ENCODE measurements at places on chromosomes 3 and 15.

GRCh38 chr3:186241910-186242821, 119.9 kb downstream of the DGKG start:
- DNase-seq, result peak; percentile 64

DNA sequence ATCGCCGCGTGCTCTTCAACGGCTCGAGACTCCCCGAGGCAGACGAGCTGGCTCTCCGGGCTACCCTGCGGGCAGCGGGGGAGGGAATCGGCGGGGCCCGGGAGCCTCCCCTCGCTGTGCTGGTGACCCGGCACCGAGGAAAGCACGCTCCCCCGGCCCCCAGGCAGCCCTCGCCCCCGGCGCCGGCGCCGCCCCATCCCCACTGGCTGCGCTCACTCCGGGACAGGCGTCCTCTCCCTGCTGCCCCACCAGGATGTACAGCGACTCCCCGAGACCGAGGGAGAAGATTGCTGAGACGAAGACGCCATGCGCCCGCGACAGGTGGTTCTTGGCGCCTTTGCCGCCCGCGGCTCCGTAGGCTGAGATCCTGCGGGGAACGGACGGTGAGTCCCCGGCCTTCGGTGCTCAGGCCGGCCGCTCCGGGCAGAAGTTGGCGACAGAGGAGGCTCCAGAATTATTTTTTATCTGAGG, 1.7 kb downstream of the LTK start:
- no peak for DNase-seq

DNA sequence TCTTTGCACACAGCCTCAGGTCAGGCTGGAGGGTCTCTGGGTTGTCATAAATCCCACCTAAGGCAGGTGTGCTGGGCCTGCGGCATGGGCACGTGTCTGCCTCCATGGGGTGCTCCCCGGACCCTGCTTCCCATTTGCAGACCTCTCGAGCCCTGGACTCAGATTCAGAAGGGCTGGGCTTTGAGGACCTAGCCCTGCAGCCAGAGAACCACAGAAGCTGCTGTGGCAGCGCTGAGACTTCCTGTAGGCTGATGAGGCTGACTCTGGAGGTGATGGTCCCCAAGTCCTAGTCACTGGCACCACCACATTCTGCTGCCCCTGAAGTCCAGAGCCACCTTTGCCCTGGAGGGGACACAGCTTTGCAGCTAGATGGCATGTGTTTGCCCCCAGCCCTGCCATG, 156.4 kb downstream of the LRRC28 start:
- no peak for DNase-seq

DNA sequence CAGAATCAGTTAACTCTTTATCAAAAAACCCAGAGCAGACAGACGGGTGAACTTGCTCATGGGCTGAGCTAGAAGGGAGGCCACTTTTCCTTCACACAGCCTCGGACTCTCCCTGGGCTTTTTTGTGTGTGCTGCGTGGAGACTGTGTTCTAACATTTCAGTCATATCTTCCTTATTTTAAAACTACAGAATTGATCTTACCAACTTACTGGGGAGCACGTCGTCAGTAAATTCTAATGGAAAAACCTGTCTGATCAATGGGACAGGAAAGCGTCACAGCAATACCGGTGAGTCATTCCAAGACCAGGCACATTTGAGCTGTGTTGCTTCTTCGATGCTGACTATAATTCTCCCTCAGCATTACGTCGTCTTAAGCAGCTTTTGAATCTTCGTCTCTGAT, 145.1 kb downstream of the LPP start:
- peak; percentile 60 for DNase-seq

DNA sequence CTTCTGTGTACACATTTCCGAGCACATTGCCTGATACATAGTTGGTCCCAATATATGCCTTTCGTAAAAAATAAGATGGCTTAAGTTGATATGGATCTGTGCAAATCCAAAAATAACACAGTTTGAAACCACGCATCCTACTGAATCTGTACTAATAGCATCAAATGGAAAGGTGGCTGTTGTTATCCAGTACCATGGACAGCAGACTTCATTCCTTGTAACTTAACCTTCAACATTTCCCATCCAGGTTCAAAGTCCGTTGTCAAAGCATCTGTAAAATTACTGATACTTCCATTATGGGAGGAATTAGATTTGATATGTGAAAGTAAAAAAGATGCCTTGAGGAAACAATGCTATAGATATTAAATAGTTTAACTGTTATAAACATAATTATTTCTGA, 65.5 kb upstream of the C3orf49 start:
- DNase-seq, result no peak

DNA sequence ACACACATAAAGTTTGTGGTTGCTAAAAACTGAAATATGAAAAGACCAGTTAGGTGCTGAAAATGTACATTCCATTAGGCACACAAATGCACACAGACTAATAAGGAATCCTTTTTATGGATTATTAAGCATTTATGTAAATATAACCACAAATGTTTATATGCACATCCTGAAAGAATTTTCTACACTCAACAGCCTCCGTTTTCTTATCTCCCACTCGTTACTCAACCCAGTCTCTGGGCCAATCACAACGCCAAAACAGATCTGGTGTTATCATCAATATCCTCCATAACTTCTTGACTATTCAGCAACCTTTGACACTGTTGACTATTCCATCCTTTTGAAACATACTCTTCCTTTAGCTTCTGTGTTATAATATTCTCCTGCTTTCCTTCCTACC, 136.4 kb downstream of the ATP8B4 start:
- DNase-seq, result no peak
